Hippocampal formation (tissue), 2 donors: ENCODE measurements at places on chromosomes 6 and 20.

DNA sequence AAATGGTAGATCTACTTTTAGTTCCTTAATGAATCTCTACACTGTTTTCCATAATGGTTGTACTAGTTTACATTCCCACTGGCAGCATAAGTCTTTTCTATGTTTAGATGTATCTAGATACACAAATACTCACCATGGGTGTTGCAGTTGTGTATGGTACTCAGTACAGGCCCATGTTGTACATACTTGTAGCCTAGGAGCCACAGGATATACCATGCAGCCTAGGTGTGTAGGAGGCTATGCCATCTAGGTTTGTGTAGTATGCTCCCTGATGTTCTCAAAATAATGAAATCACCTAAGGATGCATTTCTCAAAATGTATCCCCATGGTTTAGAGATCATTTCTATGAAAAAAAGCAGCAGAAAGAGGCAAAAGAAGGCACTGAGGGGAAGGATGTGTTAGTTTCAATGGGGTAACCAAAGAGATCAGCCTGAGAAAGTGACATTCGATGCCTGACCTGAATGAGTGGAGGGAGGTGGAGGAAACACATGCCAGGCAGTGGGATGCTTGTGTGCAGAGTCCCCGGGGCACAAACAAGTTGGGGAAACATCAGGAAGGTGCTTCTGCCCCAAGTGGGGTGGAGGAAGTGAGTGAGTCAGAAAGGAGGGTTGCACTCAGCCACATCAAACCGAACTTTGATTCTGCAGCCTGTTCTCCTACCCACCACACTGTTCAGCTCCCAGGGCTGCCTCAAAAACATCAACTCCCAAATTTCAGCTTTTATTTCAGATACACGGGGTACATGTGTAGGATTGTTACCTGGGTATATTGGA is 191.2 kb downstream of the ZNF217 start:
- no peak for DNase-seq

DNA sequence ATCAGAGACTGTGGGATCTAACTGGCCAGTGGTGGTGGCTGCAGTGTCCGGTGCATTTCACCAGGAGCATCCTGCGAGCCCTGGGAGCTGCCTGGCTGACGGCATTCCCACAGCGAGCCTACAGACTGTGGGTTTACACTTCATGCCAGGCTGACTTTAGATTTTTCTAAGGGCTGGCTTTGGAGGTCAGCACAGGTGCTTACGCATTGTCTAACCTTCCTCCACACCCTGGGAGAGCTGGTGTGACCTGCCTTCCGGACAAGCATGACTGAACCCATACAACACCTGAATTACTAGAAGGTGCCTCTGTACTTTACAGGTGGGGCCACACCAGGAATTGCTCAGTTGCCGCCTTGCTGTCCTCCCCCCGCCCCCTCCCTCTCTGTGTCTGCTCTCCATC is 96.2 kb downstream of the RREB1 start:
- DNase-seq: no peak

DNA sequence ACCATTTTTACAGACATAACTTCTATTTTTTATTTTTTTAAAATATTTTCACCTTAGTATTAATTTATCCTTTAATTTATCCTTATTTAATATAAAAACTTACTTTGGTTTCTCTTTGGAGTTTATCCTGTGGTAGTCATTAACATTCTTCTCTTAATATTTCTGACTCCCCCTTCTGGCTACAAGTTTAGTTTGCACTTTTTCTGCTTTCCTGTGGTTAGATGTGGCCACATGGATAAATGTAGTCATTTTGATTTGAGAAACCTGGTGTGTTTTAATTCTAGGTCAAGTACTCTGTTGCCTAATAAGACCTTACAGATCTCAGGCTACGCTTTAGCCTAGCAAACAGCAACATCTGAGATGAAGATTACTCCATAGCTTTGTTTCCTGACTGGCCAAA is 1187.5 kb downstream of the HACE1 start:
- DNase-seq: no peak

- no peak for DNase-seq
Measured at GRCh38 chr20:41287327-41287726, 30.2 kb downstream of the ZHX3 start.

DNA sequence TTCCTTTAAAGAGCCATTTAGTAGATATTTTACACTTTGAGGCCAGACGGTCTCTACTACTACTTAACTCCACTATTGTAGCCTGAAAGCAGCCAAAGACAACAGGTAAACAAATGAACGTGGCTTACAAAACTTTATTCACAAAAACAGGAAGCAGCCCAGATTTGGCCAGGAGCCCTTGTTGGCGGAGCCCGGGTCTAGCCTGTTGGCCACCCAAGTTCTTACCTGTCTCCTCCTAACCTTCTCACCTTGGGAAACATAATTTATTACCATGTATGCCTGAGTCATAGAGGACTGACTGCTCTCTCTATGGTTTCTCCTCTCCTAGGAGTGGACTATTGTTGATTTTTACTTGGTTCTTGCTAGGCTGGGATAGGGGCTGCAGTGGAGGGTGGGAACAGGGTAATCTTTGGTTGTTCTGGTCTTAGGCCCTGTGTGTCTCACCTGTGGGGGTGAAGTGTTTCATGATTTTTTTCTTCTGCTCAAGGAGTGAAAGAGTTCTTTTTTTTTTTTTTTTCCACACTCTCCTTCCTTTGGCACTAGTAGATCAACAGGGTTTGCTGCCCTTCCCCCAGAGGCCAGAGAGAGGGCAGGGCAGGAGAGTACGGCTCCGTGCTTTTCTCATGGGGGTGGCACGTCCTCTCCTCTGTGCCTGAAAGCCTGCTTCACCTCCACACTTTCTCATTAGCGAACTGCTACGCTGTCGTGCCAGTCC is 90.0 kb downstream of the RPP40 start:
- DNase-seq: no peak

- no peak for DNase-seq
Measured at GRCh38 chr6:42318480-42318879, 100.8 kb upstream of the MRPS10 start.

GRCh38 chr20:63578224-63579016 is 4.4 kb upstream of the HELZ2 start:
- DNase-seq: no peak

GRCh38 chr6:9927275-9927674 is 487.6 kb downstream of the TFAP2A start:
- no peak for DNase-seq

DNA sequence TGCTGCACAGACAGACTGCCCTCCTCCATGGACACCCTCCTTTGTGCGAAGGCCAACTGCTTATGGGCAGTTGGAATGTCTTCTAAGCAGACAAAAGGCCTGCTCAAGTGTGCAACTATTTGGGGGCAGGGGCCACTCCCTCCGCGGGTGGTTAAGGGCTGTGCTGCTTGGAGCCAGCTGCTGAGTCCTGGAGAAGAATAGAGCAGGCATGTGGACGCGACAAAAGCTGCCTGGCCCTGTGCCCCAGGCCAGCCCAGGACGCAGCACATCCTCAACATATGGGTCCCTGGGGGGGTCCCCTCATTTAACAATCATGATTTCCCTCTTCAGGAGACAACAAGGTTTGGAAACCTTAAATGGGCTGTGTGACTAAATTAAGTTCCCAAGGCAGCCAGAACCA is 45.5 kb upstream of the ENTPD6 start:
- DNase-seq: no peak

- DNase-seq: no peak
Measured at GRCh38 chr6:112054001-112054400, at the start of gene CCN6. Gene CCN6, plus strand, starts transcription at chr6:112054104. Its CDS starts 254 bp downstream, at chr6:112054358.

GRCh38 chr6:159079367-159079766 is 34.6 kb upstream of the TAGAP start:
- DNase-seq: no peak

- DNase-seq: no peak
Measured at GRCh38 chr6:3579652-3580175, 122.9 kb upstream of the SLC22A23 start.

- no peak for DNase-seq
Measured at GRCh38 chr6:152821525-152821924, 70.9 kb downstream of the VIP start.

DNA sequence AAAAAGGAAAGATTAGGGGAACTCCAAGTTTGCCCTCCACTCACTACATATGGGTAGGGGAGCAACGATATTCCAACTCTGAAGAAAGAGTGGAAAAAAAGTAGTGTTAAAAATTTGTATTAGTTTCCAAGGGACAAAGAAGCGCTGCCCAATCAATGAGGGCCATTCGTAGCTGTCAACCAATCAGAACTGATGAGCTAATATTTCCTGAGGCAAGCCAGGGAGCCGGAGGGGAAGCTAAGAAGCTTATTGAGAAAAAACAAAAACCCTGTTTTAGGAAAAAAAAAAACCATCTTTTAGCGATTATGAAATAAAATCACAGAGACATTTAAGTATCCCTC is 59.5 kb downstream of the TRIM38 start:
- peak; percentile 87 for DNase-seq

GRCh38 chr6:372336-372911 is 19.1 kb upstream of the IRF4 start:
- no peak for DNase-seq

- DNase-seq: no peak
Measured at GRCh38 chr20:63264519-63264918, 8.1 kb upstream of the ARFGAP1 start.

GRCh38 chr6:75747152-75747992 is 1.7 kb upstream of the MYO6 start:
- no peak for DNase-seq

DNA sequence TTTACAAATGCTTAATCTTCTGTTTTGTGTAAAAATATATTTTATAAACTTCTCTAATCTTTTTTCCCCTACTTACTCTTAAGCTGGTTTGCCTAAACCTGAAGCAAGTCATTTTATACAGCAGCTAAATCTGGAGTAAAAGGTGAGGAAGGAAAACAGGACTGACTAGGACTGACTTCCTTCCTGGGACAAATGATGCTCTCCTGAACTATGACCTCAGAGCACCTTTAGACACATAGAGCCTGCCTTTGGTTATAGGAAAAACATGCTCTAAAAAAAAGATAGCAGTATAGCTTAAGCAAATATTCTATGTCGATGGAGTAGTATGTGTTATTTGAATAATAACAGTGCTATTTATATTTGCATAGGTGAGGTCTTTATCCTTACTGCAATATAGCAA is 21.5 kb upstream of the ADGRG6 start:
- no peak for DNase-seq

DNA sequence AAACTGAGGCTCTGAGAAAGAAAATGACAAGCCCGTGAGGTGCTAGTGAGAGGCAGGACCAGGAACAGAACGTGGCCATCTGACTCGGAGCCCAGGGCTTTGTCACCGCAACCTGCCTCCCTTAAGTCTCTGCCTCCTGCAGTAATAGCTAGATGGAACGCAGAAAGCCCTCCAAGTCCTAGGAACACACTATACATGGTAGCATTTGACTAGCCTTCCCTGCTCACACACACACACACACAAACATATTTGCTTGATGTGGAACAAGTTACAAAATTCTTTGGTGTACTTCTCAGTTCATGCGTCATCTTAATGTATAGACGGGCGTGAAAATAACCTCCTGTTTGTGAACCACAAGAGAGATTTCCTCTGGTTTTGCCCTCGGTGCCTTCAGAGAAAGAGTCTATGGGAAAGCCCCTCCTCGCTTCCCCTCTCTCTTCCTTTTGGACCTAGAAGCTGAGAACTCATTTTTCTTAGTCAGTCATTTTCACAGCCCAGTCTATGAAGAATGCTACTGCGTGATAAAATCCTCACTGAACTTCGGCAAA is 38.8 kb downstream of the C6orf52 start:
- DNase-seq: no peak

- DNase-seq: no peak
Measured at GRCh38 chr20:32195581-32195980, 12.0 kb downstream of the PLAGL2 start.

DNA sequence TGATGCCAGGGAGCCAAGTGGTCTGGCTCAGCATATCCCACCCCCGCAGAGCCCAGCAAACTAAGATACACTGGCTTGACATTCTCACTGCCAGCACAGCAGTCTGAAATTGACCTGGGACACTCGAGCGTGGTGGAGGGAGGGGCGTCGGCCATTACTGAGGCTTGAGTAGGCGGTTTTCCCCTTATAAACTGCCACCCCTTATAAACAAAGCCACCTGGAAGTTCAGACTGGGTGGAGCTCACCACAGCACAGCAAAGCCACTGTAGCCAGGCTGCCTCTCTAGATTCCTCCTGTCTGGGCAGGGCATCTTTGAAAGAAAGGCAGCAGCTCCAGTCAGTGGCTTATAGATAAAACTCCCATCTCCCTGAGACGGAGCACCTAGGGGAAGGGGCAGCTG is 19.4 kb downstream of the TINAG start:
- no peak for DNase-seq

DNA sequence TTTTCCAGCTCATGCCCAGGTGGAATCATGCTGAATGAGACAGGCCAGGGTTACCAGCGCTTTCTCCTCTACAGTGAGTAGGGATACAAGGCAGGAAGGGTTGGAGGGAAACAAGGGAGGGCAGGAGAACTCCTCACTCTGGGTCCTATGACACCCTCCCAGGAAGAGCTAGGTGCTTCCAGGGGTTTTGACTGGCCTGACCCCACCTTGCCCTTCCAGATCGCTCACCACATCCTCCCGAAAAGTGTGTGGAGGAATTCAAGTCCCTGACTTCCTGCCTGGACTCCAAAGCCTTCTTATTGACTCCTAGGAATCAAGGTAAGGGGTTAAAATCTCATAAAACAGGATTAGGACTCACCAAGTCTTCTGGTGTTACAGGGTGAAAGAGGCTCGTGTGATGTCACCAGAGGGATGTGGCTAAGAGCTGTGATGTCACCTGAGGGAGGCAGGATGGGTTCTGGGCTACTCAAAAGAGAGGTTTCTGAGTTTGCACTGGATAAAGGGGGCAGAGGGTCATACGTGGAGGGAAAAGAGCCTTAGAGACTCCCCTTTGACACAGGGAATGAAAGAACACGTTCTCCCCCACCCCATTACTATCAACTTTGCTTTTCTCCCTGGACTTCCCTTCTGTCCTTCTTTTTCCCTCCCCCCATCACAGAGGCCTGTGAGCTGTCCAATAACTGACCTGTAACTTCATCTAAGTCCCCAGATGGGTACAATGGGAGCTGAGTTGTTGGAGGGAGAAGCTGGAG is 1.9 kb downstream of the APOM start:
- DNase-seq: no peak

- DNase-seq: no peak
Measured at GRCh38 chr20:44153636-44154043, 33.3 kb downstream of the JPH2 start.

DNA sequence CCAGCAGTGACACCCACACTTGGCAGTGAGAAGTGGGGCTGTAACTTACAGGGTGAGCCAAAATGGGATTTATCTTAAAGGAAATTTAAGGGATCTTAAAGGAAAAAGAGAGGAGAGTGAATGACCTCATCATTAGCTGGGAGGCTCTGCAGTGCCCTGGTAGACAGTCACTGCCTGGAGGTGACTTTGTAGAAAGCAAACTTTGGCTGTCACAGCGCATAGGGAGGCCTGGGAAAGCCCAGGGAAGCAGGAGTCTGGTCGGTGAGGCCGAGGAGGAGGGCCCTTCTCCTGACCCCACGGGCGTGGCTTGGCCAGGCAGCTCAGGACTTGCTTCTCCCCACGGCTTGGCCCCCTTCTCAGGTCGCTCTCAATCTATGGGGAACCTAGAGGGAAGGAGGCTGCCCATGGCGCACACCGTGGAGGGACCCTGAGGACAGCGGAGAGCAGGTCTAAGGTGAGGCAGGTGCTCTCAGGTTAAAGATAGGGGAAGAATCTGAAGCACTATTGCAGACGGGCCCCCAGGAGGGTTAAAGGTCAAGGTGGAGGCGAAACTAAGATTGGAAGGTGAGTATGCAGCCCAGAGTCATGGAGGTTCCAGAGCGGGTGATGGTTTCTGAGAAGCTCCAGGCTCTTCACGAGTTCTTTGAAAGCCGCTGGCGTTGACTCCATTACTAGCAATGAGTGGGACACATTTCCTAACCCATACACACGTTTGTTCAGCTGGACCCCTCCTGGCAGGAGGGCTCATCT is 15.6 kb upstream of the RIPK1 start:
- no peak for DNase-seq
